ENCODE measurements at places on chromosomes 7 and 10. TPM values are rescaled to one million over a fixed set of nuclear protein-coding genes. Genes with fewer than 3 reads are reported as not detected.

Gene KCNIP2
- total RNA-seq = 0.58 TPM

Gene EGFR
- 28.9 TPM for total RNA-seq

Gene AGAP5
- total RNA-seq = 0.81 TPM

Gene FOXI2
- not detected for total RNA-seq

Gene FAM237B
- not detected for total RNA-seq

Gene MINDY4
- 0.85 TPM for total RNA-seq

Gene SMO
- total RNA-seq = 14.3 TPM

Gene CTAGE4
- not detected for total RNA-seq

Gene ITGB8
- 3.6 TPM for total RNA-seq

Gene RSPH10B2
- not detected for total RNA-seq

Gene TEX36
- total RNA-seq = not detected

Gene LRMDA
- total RNA-seq = not detected

Gene NACAD
- total RNA-seq = 1.5 TPM

Gene EBLN1
- total RNA-seq = not detected

Gene TMEM184A
- total RNA-seq = 3.2 TPM

Gene RABGEF1
- total RNA-seq = 23.3 TPM

Gene OPALIN
- total RNA-seq = not detected

Gene OPN4
- total RNA-seq = not detected

Gene PLEKHS1
- 0.03 TPM for total RNA-seq

Gene PAPOLB
- total RNA-seq = not detected

Gene CNNM1
- not detected for total RNA-seq

Gene GET4
- 35.4 TPM for total RNA-seq

Gene THSD7A
- total RNA-seq = not detected

Gene MYPN
- 0.39 TPM for total RNA-seq

Gene GPR26
- not detected for total RNA-seq

Gene AGAP4
- total RNA-seq = 13.0 TPM

Gene RARRES2
- total RNA-seq = not detected

Gene PTER
- 26.0 TPM for total RNA-seq

Gene SFTPD
- not detected for total RNA-seq

Gene OR13A1
- total RNA-seq = not detected

Gene AGBL3
- 0.03 TPM for total RNA-seq

Gene DKK1
- 46.2 TPM for total RNA-seq

Gene SCD
- 41.8 TPM for total RNA-seq

Gene VSTM4
- 1.8 TPM for total RNA-seq

Gene DGKB
- not detected for total RNA-seq

Gene GJD4
- total RNA-seq = not detected

Gene SEMA3D
- total RNA-seq = 4.4 TPM

Gene GNGT1
- not detected for total RNA-seq

Gene MOGAT3
- total RNA-seq = not detected

Gene NUDT13
- total RNA-seq = 0.31 TPM

Gene PON1
- total RNA-seq = not detected

Gene APBB1IP
- total RNA-seq = not detected

Gene DDC
- total RNA-seq = not detected

Gene FASTK
- total RNA-seq = 104 TPM

Gene OR2A5
- not detected for total RNA-seq

Gene COPG2
- 36.2 TPM for total RNA-seq

Gene AUTS2
- total RNA-seq = 0.03 TPM

Gene NRAP
- not detected for total RNA-seq

Gene MSMB
- not detected for total RNA-seq
